ENCODE measurements at places on chromosomes 1 and 21.

DNA sequence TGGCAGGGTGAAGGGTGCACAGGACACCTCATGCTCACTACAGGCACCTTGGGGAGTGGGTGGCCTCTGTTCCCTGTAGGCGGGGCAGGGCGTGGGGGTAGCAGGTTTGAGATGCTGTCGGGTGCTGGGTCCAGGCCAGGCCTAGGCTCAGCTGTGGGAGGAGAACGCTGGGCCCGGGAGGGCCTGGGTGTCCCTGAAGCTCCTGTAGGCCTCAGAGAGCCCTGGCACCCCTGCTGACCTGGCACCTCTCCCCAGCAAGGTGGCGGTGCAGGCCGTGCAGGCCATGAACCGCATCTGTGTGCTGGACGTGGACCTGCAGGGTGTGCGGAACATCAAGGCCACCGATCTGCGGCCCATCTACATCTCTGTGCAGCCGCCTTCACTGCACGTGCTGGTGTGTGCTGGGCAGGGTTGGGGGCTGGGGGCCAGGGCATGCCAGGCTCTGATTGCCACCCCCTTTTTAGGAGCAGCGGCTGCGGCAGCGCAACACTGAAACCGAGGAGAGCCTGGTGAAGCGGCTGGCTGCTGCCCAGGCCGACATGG lies 2.5 kb upstream of the GJC2 start:
- no peak for DNase-seq

DNA sequence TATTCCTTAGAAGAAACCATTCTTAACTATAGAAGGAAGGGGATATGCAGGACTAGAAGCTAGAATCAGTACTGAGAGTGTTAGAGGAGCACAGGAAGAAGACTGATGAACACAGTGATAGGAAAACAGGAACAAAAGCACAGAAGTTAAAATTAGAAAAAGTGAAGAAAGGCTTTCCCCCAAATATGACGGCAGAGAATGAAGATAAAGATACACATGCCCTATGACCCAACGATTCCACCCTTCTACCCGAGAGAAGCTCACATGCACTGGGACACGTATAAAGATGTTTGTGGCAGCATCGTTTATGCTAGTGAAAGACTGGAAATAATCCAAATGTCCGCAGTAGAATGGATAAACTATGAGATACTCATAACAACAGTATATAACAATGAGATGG lies 74.2 kb downstream of the DTL start:
- no peak for DNase-seq

DNA sequence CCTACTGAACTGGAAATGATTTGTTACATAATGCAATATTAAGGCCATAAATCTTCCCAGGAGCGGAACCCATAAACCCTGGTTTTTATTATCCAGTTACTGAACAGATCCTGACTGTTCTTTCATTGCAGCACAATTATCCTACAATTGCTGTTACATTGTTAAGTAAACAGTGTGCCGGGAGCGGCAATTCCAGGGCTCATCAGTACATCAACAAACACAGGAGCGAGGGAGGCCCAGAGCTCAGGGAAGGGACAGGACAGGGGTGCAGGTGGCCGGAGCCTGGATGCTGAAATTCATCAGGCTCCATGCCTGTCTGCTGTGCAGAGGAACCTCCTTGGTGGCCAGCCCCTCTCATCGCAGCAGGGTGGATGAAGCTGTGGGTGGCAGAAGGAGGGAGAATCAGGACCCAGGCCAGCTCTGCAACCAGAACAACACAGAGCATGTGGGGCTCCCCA lies 544.7 kb downstream of the NPHP4 start:
- no peak for DNase-seq

DNA sequence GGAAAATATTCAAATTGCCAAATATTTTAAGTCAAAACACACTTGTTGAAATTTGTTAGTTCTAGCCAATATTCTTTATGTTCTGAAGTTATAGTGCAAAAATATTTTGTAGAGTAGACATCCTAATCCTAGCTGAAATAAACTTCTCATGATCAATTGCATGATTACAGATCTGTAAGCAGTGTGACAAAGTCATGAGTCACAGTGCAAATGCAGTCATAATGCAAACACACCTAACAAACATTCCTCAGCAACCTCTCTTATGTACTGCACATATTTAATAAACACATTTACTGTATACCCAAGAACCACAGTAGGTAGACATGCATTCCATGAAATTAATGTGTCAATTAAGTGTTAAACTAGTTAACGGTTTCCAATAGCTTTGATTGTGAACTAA lies 1857.4 kb downstream of the NCAM2 start:
- no peak for DNase-seq

- DNase-seq, result no peak
Observed at GRCh38 chr1:53688381-53689102, 50.4 kb downstream of the GLIS1 start.

DNA sequence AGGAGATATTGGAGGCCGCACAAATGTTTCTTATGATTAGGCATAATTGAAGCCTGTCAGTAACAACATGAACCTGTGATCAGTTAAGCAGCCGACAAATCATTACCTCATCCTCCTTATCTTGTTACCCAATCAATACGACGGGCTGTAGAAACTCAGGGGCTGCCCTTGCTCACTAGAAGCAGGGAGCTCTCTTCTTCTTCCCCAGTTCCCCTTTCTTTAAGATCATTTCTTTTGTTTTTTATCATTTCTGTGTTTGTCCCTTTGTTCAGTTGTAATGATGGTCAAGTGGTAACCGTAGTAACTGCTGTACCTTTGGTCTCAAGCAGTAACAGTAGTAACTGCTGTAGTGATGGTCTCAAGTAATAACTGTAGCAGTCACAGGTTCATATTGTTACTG lies 13.8 kb upstream of the FCGR2A start:
- no peak for DNase-seq

Measured in central memory CD8-positive, alpha-beta T cell (primary cell).